Activated T-cell treated with anti-CD3 and anti-CD28 coated beads, Interleukin-2, amount 50 U/mL, for 72 hours (primary cell): ENCODE measurements at places on chromosomes 6 and 20.

- peak; percentile 86 for DNase-seq
- H3K4me3 ChIP-seq: peak overlapping the region; percentile 91
- H3K4me1 ChIP-seq: peaks cover 48% of the 10 kb centered on the region
- peaks cover 9% of the 10 kb centered on the region for H3K27me3 ChIP-seq
These were observed 30.8 kb downstream of the SF3B5 start for GRCh38 chr6:144064402-144065212.

- H3K4me1 ChIP-seq: no peaks in the 10 kb centered on the region
- H3K27me3 ChIP-seq: peaks cover 12% of the 10 kb centered on the region
- no peak overlapping the region for H3K27ac ChIP-seq
- no peak overlapping the region for H3K4me3 ChIP-seq
These were observed 5.8 kb upstream of the SSTR4 start for GRCh38 chr20:23029324-23029723.

- H3K4me3 ChIP-seq: peak overlapping the region; percentile 72
- DNase-seq: no peak
- H3K4me1 ChIP-seq: peaks cover 46% of the 10 kb centered on the region
- H3K27me3 ChIP-seq: no peaks in the 10 kb centered on the region
- peak overlapping the region; percentile 97 for H3K27ac ChIP-seq
These were observed 17.8 kb upstream of the HMGN4 start for GRCh38 chr6:26520237-26520849.

- no peaks in the 10 kb centered on the region for H3K36me3 ChIP-seq
- peak; percentile 19 for DNase-seq
- peaks cover 20% of the 10 kb centered on the region for H3K4me1 ChIP-seq
- peaks cover 80% of the 10 kb centered on the region for H3K27me3 ChIP-seq
These were observed 652 bp downstream of the BMP6 start for GRCh38 chr6:7726416-7727085.

DNA sequence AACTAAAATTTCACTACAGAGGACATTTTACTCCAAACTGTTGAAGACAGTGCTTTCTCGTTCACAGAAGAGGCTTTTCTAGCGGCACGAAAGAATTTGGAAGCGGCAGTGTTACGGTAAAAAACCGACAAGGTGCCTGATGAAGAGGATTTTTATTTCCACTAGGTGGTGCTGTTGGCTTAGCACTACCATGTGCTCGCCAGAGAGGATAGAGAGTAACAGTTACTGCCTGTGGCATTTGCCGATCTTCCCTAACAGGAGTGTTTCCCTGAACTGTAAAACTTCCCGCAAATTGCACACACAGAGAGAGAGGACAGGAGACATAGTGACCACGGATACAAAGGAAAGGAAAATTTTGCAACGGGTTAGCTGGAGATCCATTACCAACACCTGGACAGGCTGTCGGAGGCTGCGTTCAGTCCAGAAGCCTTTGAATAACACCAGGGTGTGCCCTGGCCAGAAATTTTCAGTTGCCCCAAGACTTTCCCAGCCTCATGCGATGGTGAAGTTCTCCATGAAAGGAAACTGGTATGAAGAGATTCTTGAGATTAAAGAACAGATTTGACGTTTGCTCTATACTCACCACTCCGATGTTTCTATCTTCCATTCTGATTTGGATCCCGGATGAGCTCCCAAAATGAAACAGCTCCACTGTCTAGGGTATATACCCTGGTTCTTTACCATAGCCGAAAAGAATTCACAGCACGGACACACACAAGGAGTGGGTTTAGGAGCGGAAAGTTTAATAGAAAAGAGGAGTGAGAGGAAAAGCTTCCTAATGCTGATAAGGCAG is 48.1 kb downstream of the HLA-DPB1 start:
- H3K27ac ChIP-seq: no peak overlapping the region
- peaks cover 13% of the 10 kb centered on the region for H3K27me3 ChIP-seq
- H3K36me3 ChIP-seq: peaks cover 2% of the 10 kb centered on the region
- peaks cover 9% of the 10 kb centered on the region for H3K4me1 ChIP-seq

GRCh38 chr20:22775671-22776139 is 191.3 kb upstream of the FOXA2 start:
- H3K4me1 ChIP-seq: no peaks in the 10 kb centered on the region
- no peak overlapping the region for H3K4me3 ChIP-seq
- H3K27ac ChIP-seq: no peak overlapping the region
- no peak for DNase-seq
- no peaks in the 10 kb centered on the region for H3K27me3 ChIP-seq

GRCh38 chr6:105320271-105320670 is 82.6 kb downstream of the PREP start:
- H3K27me3 ChIP-seq: no peaks in the 10 kb centered on the region
- H3K4me1 ChIP-seq: no peaks in the 10 kb centered on the region
- H3K36me3 ChIP-seq: peaks cover 13% of the 10 kb centered on the region
- no peak overlapping the region for H3K4me3 ChIP-seq
- H3K27ac ChIP-seq: no peak overlapping the region

GRCh38 chr20:32479697-32480171 is 105.4 kb downstream of the NOL4L start:
- H3K27me3 ChIP-seq: no peaks in the 10 kb centered on the region
- no peak overlapping the region for H3K4me3 ChIP-seq
- peaks cover 41% of the 10 kb centered on the region for H3K4me1 ChIP-seq
- no peak overlapping the region for H3K27ac ChIP-seq
- no peaks in the 10 kb centered on the region for H3K36me3 ChIP-seq

DNA sequence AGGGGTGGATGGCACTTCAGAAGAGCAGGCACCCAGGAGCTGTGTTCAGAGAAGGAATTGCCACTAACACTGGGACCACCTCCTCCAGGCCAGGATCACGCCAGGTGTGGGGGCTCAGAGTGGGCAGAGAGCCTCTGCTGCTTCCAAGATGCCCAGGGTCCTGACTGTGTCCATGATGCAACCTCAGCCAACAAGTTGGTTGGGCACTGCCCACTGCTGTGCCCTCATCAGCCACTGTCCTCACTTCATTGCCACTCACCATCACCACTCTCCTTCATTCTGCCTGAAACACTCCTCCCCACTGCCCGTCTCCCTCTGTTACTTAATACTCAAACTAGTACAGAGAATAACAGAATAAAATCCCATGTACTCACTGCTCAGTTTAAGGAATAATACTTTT is 16.5 kb upstream of the TCF15 start:
- H3K4me1 ChIP-seq: no peaks in the 10 kb centered on the region
- no peak for DNase-seq
- H3K27me3 ChIP-seq: peaks cover 18% of the 10 kb centered on the region
- no peak overlapping the region for H3K4me3 ChIP-seq
- no peak overlapping the region for H3K27ac ChIP-seq

DNA sequence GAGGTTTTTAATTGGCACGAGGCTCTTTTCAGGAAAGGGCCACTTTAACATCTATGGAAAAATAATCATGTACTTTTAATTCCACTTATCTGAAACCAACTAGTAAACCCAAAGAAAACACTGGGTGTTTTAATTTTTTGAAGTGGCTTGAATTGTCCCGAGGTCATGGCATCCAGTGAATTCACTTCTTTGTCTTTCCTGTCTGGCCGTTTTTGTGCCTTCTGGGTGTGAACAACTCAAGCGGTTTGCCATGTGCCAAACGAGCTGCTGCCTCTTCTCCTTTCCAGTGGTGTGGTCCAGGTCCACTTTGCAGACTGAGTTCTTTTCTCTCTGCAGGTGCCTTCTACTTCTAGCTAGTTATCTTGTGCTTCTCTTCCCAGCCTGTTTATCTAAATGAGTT is 117.5 kb downstream of the PLCB4 start:
- no peak overlapping the region for H3K4me3 ChIP-seq
- no peaks in the 10 kb centered on the region for H3K36me3 ChIP-seq
- H3K27ac ChIP-seq: no peak overlapping the region
- H3K27me3 ChIP-seq: no peaks in the 10 kb centered on the region

DNA sequence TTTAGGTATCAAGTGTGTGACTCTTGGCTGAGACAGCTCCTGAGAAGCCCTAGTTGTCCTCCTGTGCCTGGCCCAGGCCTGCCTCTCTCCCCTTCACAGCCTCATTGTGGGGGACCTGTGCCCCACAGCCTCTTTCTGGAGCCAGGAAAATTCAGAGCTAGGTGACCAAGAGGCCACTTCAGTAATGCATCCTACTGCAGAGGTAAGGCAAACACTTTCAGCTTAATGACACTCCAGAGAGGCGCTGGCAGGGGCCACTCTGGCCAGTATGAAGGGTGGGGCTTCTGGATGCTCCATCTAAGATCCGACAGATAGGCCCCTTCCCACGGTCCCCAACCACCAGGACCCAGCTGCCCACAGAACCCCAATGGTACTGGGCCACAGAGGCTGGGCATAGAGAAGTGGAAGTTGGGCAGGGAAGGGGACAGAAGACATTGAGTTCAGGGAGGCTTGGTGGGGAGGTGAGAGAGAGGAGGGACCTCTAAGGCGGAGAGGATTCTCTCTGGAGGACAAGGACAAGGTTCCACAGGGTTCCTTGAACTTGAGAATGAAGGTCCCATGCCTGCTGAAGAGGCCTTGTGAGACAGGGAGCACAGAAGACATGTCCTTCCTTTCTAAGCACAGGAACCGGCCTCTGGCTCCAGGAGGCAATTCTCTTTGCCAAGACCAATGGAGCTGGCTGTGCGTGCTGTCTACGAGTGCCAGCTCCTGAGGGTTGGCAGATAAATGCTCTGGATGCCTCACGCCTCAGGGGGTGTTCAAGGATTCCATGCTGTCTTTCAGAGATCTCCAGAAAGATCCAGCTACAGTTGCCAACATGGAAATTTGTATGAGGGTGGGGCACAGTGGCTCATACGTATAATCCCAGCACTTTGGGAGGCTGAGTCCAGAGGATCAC is 46.4 kb upstream of the TGM2 start:
- peaks cover 9% of the 10 kb centered on the region for H3K27me3 ChIP-seq
- no peaks in the 10 kb centered on the region for H3K36me3 ChIP-seq
- no peaks in the 10 kb centered on the region for H3K4me1 ChIP-seq

DNA sequence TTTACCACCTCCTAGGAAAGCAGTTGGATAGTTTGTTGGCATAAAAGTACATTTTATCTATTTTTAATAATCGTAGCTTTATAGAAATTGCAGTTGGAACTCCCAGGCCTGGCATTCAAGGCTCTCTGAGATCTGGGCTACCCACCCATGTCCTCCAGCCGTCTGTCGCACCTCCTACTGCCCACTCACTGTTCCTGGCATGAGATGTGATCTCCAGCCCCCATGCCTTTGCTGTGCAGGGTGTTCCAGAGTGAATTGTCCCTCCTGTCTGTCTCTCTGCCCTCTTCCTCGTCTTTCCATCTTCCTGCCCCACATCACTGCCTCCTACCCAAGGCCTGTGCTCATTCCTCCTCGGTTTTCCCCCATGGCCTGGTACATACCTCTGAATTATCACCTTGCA is 50.7 kb downstream of the PTPN1 start:
- H3K4me3 ChIP-seq: peak overlapping the region; percentile 81
- DNase-seq: no peak
- peak overlapping the region; percentile 100 for H3K27ac ChIP-seq
- H3K4me1 ChIP-seq: peaks cover 86% of the 10 kb centered on the region

DNA sequence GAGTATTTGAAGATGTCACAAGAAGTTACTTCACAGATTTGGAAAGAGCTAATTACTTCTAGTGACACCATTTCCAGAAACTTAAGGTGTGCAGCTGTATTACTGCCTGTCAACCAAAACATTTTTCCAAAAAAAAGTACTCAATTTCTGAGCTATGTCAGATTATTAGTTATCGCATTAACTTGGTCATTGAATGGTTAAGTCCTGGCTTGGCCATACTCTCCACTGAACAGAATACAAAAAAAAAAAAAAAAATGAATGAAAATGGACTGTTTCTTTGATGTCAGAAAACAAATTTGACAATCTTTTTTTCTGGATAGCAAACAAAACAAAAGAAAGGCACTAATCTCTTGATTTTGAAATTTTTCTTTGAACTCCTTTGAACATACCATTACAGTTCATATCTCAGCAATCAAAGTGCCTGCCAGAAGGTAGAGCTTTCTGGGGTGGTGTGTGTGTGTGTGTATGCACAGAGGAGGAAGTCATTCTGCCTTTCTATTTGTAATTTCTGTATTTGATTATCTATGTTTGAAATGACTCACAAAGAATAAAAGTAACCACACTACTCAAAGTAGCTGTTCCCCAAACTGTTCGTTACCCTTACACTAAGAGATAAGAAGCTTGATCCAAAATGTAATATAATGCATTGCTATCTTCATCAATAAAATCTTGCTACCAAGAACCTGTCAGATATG is 210.8 kb upstream of the FUT9 start:
- H3K36me3 ChIP-seq: no peaks in the 10 kb centered on the region
- H3K27me3 ChIP-seq: no peaks in the 10 kb centered on the region
- H3K4me3 ChIP-seq: no peak overlapping the region
- H3K27ac ChIP-seq: no peak overlapping the region

DNA sequence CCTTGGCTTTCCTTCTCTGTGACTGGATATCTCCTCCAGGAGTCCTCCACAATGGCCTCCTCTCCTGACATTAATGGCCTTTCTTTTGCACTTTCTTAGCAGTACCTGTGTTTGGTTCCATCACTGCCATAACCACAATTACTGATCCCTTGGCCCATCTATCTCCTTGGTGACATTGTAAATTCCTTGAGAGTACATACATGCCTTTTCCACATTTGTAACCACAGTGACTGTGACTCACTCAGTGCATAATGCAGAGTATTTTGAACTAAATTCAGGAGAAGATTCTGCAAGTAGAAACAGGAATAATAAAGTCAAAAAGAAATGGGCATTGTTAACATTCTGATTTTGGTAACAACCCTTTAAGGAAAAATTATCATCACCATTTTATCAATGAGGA is 197.2 kb upstream of the SOX4 start:
- no peak for DNase-seq
- peaks cover 12% of the 10 kb centered on the region for H3K27me3 ChIP-seq
- no peaks in the 10 kb centered on the region for H3K4me1 ChIP-seq
- H3K27ac ChIP-seq: no peak overlapping the region

- no peak overlapping the region for H3K27ac ChIP-seq
- peaks cover 28% of the 10 kb centered on the region for H3K4me1 ChIP-seq
- H3K4me3 ChIP-seq: no peak overlapping the region
- H3K27me3 ChIP-seq: peaks cover 22% of the 10 kb centered on the region
- H3K36me3 ChIP-seq: no peaks in the 10 kb centered on the region
These were observed 59.3 kb downstream of the TBC1D7 start for GRCh38 chr6:13268913-13269518.

DNA sequence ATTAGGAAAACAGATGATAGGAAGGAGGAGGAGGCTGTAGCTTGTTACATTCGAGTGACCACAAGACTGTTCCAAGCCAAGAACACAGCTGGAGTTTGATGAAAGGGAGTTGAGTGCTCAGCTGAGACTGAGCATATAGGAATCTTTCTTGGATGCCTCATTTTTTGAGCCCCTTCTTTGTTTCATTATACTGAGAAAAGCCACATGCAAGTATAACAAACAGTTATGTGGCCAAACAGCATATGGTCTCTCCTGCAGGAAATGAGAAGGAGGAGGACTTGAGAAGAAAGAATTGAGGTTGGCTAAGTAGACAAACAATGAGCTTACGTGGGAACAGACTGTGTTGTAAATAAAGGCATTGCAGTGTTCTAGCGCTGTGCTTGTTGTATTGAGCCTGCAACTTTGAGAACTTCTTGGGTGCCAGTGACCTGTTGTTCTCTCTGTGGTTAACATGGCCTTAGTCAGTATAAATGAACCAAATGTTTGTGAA is 78.3 kb downstream of the AKAP7 start:
- H3K36me3 ChIP-seq: peaks cover 8% of the 10 kb centered on the region
- no peak for DNase-seq
- H3K4me1 ChIP-seq: peaks cover 33% of the 10 kb centered on the region
- no peaks in the 10 kb centered on the region for H3K27me3 ChIP-seq

- no peak overlapping the region for H3K4me3 ChIP-seq
- no peaks in the 10 kb centered on the region for H3K36me3 ChIP-seq
- H3K27me3 ChIP-seq: peaks cover 7% of the 10 kb centered on the region
- no peak for DNase-seq
- H3K27ac ChIP-seq: no peak overlapping the region
- H3K4me1 ChIP-seq: no peaks in the 10 kb centered on the region
These were observed 193.3 kb downstream of the PHACTR1 start for GRCh38 chr6:12909833-12910232.

GRCh38 chr20:46800409-46800804 is 91.0 kb downstream of the SLC2A10 start:
- H3K4me3 ChIP-seq: no peak overlapping the region
- H3K36me3 ChIP-seq: no peaks in the 10 kb centered on the region
- H3K4me1 ChIP-seq: no peaks in the 10 kb centered on the region
- peaks cover 46% of the 10 kb centered on the region for H3K27me3 ChIP-seq
